ENCODE measurements at places on chromosomes 11 and 22.

DNA sequence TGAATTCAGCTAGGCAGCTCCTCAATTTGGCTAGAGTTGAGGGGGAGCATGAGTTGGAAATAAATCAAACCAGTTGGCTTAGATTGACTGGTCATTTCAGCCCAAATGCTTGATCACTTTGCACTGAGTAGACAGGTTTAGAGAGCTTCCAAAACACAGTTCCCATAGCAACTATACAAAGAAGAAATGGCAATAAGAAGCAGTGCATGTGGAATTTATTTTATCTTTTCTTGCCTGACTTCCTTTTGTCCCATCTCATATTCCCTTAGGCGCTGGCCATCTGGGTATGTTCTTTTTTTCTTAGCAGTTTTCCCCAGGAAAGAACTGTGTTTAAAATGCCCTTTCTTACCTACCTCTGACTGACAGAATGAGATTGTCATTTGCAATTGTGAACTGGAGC lies 38.7 kb upstream of the C11orf87 start:
- DNase-seq: no peak

- peak; percentile 23 for DNase-seq
These were observed 64.0 kb upstream of the PTPRJ start for GRCh38 chr11:47916361-47916841.

- no peak for DNase-seq
These were observed 76.9 kb upstream of the EED start for GRCh38 chr11:86167499-86168164.

- DNase-seq: no peak
These were observed 27.6 kb downstream of the USH1C start for GRCh38 chr11:17516551-17517150.

DNA sequence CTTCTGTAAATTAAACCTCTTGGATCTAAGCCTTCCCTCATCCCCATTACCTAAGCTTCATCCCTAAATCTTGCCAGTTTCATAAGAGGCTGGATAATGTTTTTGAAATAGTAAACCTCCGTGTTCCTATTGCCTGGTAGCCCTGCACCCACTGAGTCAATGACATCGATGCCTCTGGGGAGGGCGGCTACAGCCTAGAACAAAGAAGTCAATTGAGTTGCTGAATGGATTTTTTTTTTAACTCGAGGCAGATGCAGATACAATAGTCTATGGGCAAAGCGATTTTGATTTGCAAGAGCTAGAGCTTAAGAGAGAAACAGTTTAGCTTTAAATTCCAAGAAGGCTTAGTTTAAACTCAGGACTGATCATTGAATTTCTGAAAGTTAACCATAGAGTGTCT lies 121.3 kb downstream of the NECTIN1 start:
- no peak for DNase-seq

GRCh38 chr11:126080161-126080941 lies 17.7 kb upstream of the CDON start:
- DNase-seq: no peak

DNA sequence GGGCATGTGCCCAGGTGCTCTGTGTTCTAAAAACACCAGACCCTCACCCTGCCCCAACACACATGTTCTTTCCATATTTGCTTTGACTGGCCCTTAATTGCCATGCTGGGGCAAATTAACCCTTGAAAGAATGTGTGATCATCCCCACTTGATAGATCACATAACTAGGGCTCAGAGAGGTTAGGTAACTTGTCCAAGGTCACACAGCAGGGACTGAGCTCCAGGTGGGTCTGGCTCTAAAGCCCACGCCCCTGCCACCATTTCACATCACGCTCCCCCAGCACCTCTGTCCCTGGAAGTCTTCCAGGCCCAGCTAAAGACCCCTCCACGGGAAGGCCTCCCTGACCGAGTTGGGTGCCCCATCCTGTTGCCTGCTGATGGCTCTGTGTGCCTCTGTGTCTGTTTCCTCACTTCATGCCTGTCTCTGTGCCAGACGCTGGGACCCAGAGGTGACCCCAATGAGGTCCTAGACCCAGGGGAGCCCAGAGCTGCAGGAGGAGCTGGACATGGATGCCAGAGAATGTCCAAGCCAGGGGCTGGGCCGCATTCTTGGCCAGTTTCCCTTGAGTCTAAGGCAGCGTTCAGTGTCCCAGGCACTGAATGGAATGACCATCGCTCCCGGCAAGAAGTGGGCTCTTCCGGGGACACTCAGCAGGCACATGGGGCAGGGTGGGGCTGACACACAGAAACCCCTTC lies 79.7 kb downstream of the MYO7A start:
- no peak for DNase-seq

DNA sequence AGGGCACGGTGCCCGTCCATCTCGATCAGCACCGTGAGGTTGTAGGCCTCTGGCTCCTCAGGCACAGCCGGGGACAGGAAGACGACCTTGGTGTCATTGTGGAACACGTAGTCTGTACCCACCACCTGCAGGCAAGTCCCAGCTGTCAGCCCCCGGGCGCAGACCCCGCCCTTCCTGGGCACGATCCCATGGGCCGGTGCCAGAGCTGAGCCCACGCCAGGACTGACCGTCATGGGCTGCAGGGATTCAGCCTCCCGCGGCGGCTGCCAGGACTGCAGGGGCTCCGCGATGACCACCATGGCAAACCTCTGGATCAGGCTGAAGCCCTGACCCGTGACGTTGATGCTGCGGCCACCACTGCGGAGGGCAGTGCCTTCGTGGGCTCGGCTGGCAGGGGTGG lies 11.8 kb upstream of the MAPK11 start:
- DNase-seq: no peak

DNA sequence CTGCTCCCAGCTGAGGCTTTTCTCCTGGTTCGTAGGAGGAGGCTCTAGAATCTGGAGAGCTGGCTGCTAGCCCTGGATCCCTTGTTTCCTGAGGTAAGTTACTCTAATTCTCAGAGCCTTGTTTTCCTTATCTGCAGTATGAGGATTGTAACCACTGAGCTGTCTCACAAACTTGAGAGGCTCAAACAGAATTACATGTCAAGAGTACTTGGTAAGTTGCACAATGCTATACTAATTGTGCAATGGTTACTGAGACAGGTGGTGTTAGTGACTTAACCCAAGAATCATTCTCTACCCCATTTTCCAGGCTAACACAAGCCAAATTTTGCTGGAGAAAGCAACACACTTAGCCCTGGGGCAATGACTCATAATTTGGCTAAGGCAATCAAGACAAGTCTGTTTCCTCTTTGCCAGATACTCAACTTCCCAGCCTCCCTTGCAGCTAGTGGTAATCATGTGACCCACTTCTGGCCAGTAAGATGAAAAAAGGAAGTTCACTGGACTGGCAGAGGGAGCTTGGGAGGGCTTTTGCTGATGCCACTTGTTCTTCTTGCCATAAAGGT lies 348.0 kb downstream of the TENM4 start:
- DNase-seq: no peak

GRCh38 chr22:28911777-28912669 lies 28.7 kb downstream of the ZNRF3 start:
- DNase-seq: peak; percentile 43

- DNase-seq: no peak
These were observed 696.7 kb upstream of the CCDC90B start for GRCh38 chr11:83982825-83983224.

GRCh38 chr22:50595189-50595588 lies 5.4 kb upstream of the MAPK8IP2 start:
- DNase-seq: no peak

DNA sequence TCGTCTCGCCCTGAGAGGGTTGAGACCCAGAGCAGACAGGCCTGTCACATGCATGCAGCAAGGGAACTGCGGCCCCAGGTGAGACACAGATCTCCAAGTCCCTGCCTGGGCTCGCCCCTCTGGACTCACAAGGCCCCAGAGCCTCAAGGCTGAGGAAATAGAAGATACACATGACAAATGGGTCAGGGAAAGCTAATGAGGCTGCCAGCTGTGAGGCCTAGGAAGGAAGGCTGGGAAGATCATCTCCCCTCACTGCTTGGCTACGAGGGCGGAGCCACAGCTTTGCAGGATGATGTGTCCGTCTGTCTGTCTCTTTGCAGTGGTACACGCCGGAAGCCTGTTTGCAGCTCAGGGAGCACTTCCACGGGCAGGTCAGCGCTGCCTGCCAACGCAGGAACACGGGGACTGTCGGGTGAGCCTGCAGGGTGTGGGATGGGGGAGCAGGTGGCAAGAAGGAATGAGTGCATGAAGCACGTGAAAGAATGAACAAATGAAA lies 4.5 kb downstream of the RAB36 start:
- DNase-seq: no peak

DNA sequence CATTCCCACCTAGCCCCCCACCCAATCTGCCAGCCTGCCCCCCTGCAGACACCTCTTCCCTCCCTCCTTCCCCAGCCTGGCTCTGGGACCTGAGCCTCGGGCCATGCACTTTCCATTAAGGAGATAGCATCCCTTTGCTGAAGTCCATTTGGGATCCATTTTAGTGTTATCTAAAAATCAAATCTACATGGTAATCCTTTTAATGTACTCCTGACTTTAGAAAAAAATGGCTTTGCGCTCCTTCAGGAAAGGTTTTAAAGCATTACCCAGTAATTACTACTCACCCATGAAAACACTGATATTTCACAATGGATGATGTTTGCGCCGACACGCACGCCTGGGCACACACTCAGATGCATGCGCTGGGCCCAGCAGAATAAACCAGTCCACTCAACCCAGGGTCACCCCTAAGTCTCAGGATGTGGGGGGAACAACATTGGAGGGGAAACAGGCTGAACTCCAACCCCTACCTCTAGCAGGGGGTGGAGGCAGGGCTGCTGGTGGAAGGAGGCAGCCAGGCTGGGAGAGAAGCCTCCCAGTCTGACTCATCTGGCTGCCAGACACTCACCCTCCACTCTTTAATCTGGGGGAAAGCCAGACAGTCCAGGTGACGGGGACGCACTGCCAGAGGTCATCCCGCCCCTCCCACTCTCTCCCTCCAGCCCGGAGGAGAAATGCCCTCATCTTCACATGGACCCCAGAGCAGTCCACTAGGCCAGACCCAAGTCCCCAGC lies 29.8 kb downstream of the LMO1 start:
- DNase-seq: no peak

- DNase-seq: no peak
These were observed 30.5 kb downstream of the CHKA start for GRCh38 chr11:68090706-68091105.

GRCh38 chr11:64652586-64653387 lies 61.8 kb downstream of the SLC22A12 start:
- peak; percentile 77 for DNase-seq

- DNase-seq: no peak
These were observed 27.2 kb downstream of the CREB3L1 start for GRCh38 chr11:46304605-46305179.

- DNase-seq: no peak
These were observed 126.9 kb upstream of the GRK3 start for GRCh38 chr22:25437414-25438160.

DNA sequence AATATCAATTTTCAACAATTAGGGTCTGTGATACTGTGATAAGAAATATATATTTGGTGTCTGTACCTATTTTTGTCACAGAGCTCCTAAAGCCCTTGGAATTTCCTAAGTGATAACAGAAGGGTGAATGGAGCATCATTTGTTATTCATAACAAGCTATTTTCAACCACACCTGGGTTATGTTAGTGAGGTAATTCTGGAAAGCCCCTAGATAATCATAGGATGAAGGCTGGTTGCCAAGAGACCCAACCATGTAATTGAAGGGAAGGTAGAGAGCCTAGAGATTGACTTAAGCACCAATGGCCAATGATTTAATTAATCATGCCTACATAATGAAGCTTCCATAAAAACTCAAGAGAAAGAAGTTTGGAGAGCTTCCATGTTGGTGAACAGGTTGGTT lies 109.4 kb downstream of the KIF18A start:
- no peak for DNase-seq

DNA sequence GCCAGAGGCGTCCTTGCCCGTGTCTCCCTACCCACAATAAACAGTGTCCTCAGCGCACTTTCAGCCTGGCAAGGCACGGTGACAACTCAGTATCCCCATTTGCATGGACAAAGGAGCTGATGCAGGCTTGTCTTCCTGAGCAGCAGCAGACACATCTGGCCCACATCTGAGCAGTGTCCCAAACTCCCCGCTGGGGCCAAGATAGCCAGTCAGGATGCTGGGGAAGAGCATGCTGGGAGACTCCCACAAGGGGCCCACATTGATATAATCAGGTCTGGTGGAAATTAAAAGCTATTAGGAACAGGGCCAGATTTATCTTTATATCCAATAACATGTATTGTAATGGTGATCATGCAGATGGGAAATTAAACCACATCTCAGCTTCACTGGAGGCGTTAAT lies 24.7 kb downstream of the DSCAML1 start:
- DNase-seq: no peak

GRCh38 chr11:2204361-2205213 lies 33.0 kb upstream of the TH start:
- no peak for DNase-seq

DNA sequence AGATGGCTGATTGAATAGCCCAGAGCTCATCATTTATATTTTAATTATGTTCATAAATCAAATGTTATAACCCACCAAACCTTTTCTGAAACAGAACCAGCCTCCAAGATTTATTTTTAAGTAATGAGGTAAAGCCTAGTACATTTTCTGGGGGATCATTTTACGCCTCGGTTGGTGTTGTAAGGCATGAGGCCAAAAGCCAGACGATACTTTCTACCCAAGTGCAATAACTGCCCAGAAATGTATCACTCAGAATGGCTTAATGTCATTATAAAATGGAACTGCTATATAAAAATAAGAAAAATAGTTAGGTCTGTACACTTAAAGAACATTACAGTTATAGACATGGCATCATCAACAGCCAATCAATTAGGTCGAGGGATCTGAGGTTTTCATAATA lies 283.3 kb downstream of the CADM1 start:
- no peak for DNase-seq

DNA sequence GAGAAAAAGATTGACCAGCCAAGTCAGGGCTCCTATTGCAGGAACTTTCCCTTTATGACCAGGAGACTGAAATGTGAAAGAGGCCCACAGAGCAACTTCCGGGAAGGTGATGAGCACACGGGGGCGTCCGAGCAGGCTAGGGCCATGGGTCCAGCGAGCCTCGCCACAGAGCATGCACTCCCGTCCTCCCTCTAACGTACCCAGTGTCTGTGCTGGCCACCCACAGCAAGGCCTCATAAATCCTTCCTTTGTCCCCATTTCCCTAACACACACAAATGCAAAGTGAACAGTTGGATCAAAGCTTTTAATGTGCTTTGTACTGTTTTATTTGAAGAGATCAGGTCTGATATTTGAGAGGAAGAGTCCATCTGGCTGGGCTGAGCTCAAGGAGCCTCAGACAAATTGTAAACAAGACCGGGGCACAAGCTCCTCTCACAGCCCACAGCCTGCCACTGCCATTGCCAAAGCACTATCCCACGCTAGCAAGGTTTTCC lies 44.3 kb downstream of the BLID start:
- DNase-seq: peak; percentile 33

- DNase-seq: no peak
These were observed 108.4 kb upstream of the ZC3H12C start for GRCh38 chr11:109984634-109985289.

Data from right kidney (tissue), 9 donors.